ENCODE measurements at places on chromosomes 5 and 9. TPM values are rescaled to one million over a fixed set of nuclear protein-coding genes. Genes with fewer than 3 reads are reported as not detected.

- DNase-seq: no peak
- H3K27me3 ChIP-seq: no peaks in the 10 kb centered on the region
- no peak overlapping the region for H3K27ac ChIP-seq
Observed at GRCh38 chr5:127826011-127826410, 122.8 kb downstream of the CCDC192 start.

DNA sequence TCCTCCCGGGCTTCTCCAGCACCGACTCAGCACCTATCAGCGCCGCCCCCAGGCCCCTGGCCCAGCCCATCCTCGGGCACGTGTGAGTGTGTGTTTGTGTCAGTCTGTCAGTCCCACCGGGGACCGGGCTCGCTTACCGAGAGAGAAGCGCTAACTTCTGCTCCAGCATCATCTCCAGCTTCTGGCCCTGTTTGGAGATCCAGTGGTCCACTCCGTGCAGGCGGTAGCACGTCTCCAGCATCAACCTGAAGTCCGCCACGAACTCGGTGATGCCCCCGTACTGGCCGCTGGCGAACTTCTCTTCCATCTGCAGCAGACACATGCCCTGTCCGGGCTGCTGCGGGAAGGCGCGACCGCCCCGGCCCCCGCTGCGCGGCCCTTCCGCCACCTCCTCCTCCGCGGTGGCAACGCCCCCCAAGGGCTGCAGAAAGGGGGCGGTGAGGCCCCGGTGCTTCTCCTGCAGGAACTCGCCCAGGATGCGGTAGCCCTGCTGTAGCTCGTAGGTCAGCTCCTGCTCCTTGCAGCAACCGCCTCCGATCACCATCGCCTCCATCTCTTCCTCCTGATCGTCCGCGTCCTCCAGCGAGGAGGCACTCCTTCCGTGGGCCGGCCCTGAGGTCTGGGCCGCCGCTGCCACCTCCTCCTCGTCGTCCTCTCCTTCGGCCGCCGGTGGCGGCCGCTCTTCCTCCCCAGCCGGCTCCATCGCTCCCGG lies 8.2 kb downstream of the RANBP6 start:
- peak overlapping the region; percentile 89 for H3K4me3 ChIP-seq
- no peaks in the 10 kb centered on the region for H3K36me3 ChIP-seq
- H3K27ac ChIP-seq: peak overlapping the region; percentile 77
- no peaks in the 10 kb centered on the region for H3K27me3 ChIP-seq
- H3K4me1 ChIP-seq: peaks cover 19% of the 10 kb centered on the region
- peak; percentile 33 for DNase-seq

DNA sequence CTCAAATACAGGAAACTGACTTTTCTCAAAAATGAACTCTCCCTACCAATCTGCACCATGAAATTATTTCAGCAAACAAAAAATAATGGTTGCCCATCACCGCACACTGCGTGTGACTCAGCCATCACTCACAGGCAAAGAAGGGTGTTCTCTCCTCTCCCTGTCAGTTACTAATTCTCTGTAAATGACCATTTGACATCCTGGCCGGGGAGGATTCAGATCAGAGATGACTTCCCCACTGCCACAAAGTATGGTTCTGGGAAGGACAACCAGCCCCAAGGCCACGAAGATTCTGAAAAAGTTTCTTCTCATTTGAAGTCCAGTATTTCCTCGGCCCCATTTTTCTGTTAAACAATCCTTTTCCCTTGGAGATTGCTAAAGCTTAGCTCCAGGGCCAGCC lies 199.4 kb downstream of the AUH start:
- DNase-seq: no peak
- no peaks in the 10 kb centered on the region for H3K36me3 ChIP-seq
- no peak overlapping the region for H3K4me3 ChIP-seq
- H3K27me3 ChIP-seq: peaks cover 8% of the 10 kb centered on the region
- H3K27ac ChIP-seq: no peak overlapping the region
- H3K4me1 ChIP-seq: peaks cover 39% of the 10 kb centered on the region

- no peak overlapping the region for H3K27ac ChIP-seq
- H3K4me1 ChIP-seq: peaks cover 25% of the 10 kb centered on the region
- H3K4me3 ChIP-seq: peak overlapping the region; percentile 42
- peaks cover 18% of the 10 kb centered on the region for H3K27me3 ChIP-seq
- H3K36me3 ChIP-seq: no peaks in the 10 kb centered on the region
- no peak for DNase-seq
Observed at GRCh38 chr5:132010989-132011621, 353 bp downstream of the ACSL6 start.

DNA sequence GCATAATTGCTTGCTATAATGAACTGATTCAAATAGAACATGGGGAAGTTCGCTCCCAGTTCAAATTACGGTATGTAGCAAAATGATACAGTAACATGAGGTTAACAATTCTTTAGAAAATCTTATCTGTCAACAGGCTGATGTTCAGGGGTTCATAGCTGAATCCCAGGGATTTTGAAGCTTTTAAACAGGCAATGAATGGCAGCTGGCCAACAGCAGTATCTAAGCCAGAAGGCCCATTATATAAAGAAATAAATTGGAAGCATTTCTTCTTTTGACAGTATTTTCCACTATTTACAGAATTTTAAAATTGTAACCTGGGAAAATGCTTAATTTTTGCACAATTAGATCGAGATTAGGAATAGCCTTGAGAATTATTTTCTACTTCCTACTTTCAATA lies 126.8 kb downstream of the PDE8B start:
- no peaks in the 10 kb centered on the region for H3K36me3 ChIP-seq
- no peak overlapping the region for H3K27ac ChIP-seq

The EFCAB9 gene
- polyA plus RNA-seq: not detected

The ANKRD20A1 gene
- 0.21 TPM for polyA plus RNA-seq

The DOK3 gene
- polyA plus RNA-seq: 1.7 TPM

The GARNL3 gene
- 2.4 TPM for polyA plus RNA-seq

The SGCD gene
- not detected for polyA plus RNA-seq
